Neural crest cell (in vitro differentiated cells): ENCODE measurements at places on chromosomes 16 and 17. TPM values are rescaled to one million over a fixed set of nuclear protein-coding genes. Genes with fewer than 3 reads are reported as not detected.

Gene TMEM88
- 6.7 and 8.4 TPM in 2 replicates for total RNA-seq

Gene ABCC6
- 0.77 and 2.2 TPM in 2 replicates for total RNA-seq

Gene TMC7
- 3.1 and 3.9 TPM in 2 replicates for total RNA-seq

Gene KRT27
- not detected in 2 replicates for total RNA-seq

Gene PIP4K2B
- 95.3 and 105 TPM in 2 replicates for total RNA-seq

Gene TMED6
- total RNA-seq, result 0.56 and 0.82 TPM in 2 replicates

Gene TBC1D10B
- total RNA-seq, result 39.7 and 45.6 TPM in 2 replicates

Gene TRPV3
- total RNA-seq, result 2.1 and 2.3 TPM in 2 replicates

Gene SGF29
- total RNA-seq, result 34.4 and 41.1 TPM in 2 replicates

Gene ARHGAP23
- 25.7 and 30.0 TPM in 2 replicates for total RNA-seq

Gene EMP2
- total RNA-seq, result 23.4 and 28.1 TPM in 2 replicates

Gene HCRT
- total RNA-seq, result 0.47 TPM in 1 of 2 replicates, not detected in the other

Gene KRT24
- not detected in 2 replicates for total RNA-seq

Gene CRYBA1
- 1.9 and 2.4 TPM in 2 replicates for total RNA-seq

Gene ZNF276
- 31.6 and 32.9 TPM in 2 replicates for total RNA-seq

Gene CTRB1
- total RNA-seq, result not detected in 2 replicates

Gene HSPB9
- total RNA-seq, result 0.16 and 0.40 TPM in 2 replicates

Gene BCKDK
- 42.4 and 43.5 TPM in 2 replicates for total RNA-seq

Gene SLC22A31
- 1.3 and 1.4 TPM in 2 replicates for total RNA-seq

Gene TP53TG3F
- total RNA-seq, result not detected in 2 replicates

Gene TBC1D3B
- total RNA-seq, result 12.5 and 13.2 TPM in 2 replicates

Gene SPNS2
- total RNA-seq, result 3.8 and 4.3 TPM in 2 replicates

Gene KRTAP1-1
- not detected in 2 replicates for total RNA-seq

Gene CLDN7
- not detected in 2 replicates for total RNA-seq

Gene MT4
- not detected in 2 replicates for total RNA-seq

Gene PRM2
- not detected in 2 replicates for total RNA-seq

Gene GUCY2D
- not detected in 2 replicates for total RNA-seq

Gene PLEKHH3
- 16.4 and 20.8 TPM in 2 replicates for total RNA-seq

Gene ALOX15B
- not detected in 2 replicates for total RNA-seq

Gene TRIM72
- total RNA-seq, result 0.05 TPM in 1 of 2 replicates, not detected in the other

Gene MT3
- not detected in 2 replicates for total RNA-seq

Gene CCDC154
- 1.2 and 1.9 TPM in 2 replicates for total RNA-seq

Gene HOXB5
- total RNA-seq, result 2.3 and 2.6 TPM in 2 replicates

Gene PLLP
- total RNA-seq, result 0.79 and 0.84 TPM in 2 replicates

Gene CA5A
- total RNA-seq, result not detected in 2 replicates

Gene RAB11FIP4
- 7.4 and 8.0 TPM in 2 replicates for total RNA-seq

Gene TBC1D3E
- not detected in 2 replicates for total RNA-seq

Gene CDH3
- total RNA-seq, result 4.2 and 4.3 TPM in 2 replicates

Gene TNS4
- total RNA-seq, result not detected in 2 replicates

Gene AOC3
- total RNA-seq, result 0.91 and 1.1 TPM in 2 replicates
